Endothelial cell (in vitro differentiated cells): ENCODE measurements at places on chromosomes 4 and X. TPM values are rescaled to one million over a fixed set of nuclear protein-coding genes. Genes with fewer than 3 reads are reported as not detected.

TCEANC gene
- total RNA-seq = 3.8 TPM

CSAG1 gene
- total RNA-seq = 5.1 TPM

TCEAL2 gene
- total RNA-seq = 11.1 TPM

GRCh38 chr4:146343199-146343598, 128.9 kb downstream of the REELD1 start:
- no peak overlapping the region for H3K4me3 ChIP-seq
- peaks cover 9% of the 10 kb centered on the region for H3K4me1 ChIP-seq
- DNase-seq = no peak
- H3K27me3 ChIP-seq = no peaks in the 10 kb centered on the region

NUDT11 gene
- 8.7 TPM for total RNA-seq

MMGT1 gene
- 18.2 TPM for total RNA-seq

DNA sequence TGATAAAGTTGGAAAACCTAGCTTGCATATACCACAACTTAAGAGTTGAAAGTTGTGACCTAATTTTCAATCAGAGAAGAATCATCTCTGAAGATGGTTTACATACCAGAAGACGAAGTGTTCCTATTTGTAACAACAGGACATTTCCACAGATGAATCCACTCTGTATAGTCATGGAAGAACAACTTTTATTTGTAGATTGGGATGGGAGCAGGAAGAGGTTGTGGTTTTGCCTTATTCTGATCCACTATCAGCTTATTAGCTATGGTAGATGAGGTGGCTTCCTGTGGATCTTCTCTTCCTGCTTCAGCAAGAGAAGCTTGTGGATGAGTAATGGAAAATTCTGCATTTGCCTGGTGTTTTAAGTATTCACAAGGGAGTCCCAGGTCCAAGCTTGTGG, 18.6 kb upstream of the SUPT20HL1 start:
- H3K36me3 ChIP-seq = no peaks in the 10 kb centered on the region
- DNase-seq = no peak
- H3K27ac ChIP-seq = no peak overlapping the region
- no peaks in the 10 kb centered on the region for H3K27me3 ChIP-seq

- no peak overlapping the region for H3K4me3 ChIP-seq
- DNase-seq = no peak
- H3K4me1 ChIP-seq = no peaks in the 10 kb centered on the region
- no peaks in the 10 kb centered on the region for H3K27me3 ChIP-seq
Observed at GRCh38 chr4:33187035-33187434, 2466.9 kb downstream of the PCDH7 start.

NKX3-2 gene
- 4.5 TPM for total RNA-seq

DNA sequence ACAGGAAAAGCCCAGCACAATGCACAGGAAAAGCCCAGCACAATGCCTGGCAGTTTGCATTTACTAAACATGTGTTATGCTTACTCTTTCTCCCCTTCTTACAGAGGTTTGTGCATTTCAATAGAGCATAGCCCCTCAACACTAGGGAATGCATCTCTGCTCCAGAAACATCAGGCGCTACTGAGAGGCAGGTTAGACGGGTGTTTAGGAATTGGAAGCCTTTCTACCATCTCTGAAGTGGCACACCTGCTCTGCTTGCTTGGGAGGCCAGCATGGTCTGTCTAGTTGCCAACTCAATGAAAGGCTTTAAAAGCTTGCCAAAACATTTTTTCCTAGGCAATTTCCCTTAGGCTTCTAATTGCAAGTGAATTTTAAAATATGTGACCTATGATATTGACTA, 55.7 kb downstream of the GRID2 start:
- H3K36me3 ChIP-seq = no peaks in the 10 kb centered on the region
- no peaks in the 10 kb centered on the region for H3K27me3 ChIP-seq
- peaks cover 2% of the 10 kb centered on the region for H3K4me1 ChIP-seq

SLC9B1 gene
- 1.6 TPM for total RNA-seq

DNA sequence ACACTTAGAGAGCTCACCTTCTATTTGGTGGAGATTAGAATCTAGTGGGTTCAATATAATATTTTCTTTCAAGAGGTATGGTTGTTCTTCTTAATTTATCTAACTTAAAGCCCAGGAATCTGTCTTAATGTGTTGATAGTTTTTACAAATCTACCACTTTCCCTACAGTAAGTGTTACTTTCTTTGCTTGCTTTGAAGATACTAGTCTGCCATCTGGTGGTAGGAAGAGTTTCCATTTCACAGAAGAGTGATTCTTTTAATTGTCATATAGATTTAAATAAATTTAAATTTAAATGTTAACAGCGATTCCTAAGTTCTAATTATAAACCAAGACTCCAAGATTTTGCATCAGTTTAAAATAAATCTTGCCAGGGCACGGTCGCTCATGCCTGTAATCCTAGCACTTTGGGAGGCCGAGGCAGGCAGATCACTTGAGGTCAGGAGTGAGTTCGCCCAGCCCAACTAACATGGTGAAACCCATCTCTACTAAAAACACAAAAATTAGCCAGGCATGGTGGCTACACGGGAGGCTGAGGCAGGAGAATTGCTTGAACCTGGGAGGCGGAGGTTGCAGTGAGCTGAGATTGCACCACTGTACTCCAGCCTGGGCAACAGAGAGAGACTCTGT, 43.5 kb downstream of the NUDT9 start:
- peak; percentile 7 for DNase-seq
- H3K4me3 ChIP-seq = no peak overlapping the region
- H3K4me1 ChIP-seq = peaks cover 2% of the 10 kb centered on the region

SMARCA5 gene
- 69.8 TPM for total RNA-seq

CPLX1 gene
- 0.46 TPM for total RNA-seq

- H3K4me3 ChIP-seq = no peak overlapping the region
- H3K27ac ChIP-seq = no peak overlapping the region
- H3K4me1 ChIP-seq = no peaks in the 10 kb centered on the region
- DNase-seq = no peak
Observed at GRCh38 chrX:40705658-40706312, 29.6 kb downstream of the MED14 start.

GRCh38 chrX:8749697-8750096, 17.8 kb upstream of the ANOS1 start:
- H3K36me3 ChIP-seq = no peaks in the 10 kb centered on the region
- no peaks in the 10 kb centered on the region for H3K27me3 ChIP-seq
- no peak overlapping the region for H3K27ac ChIP-seq
- H3K4me1 ChIP-seq = no peaks in the 10 kb centered on the region
- no peak for DNase-seq

DNA sequence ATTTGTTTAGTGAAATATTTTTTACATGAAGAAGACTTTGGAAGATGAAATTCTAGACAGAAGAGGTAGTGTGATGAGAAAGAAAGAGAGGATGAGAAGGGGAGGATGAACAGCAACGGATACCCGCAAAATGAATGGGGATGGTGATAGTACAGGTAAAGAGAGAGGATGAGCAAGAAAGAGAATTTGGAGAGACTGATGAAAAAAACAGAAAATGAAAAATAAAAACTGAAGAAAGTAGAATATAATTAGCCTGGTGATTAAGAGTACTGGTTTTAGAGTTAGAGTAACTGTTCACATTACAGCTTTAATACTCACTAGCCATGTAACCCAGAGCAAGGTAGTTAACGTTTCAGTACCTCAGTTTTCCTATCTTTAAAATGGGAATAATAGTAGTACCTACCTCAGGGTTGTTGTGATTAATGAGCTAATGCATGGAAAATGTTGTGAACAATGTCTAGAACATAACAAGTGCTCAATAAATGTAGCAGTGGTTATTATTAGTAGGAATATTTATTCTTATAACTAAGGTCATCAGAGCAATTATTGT, 54.9 kb upstream of the ANTXR2 start:
- DNase-seq = no peak
- H3K36me3 ChIP-seq = no peaks in the 10 kb centered on the region
- no peaks in the 10 kb centered on the region for H3K27me3 ChIP-seq
- peaks cover 22% of the 10 kb centered on the region for H3K4me1 ChIP-seq
